H9 (cell line): ENCODE measurements at places on chromosomes 7 and 10. TPM values are rescaled to one million over a fixed set of nuclear protein-coding genes. Genes with fewer than 3 reads are reported as not detected.

The CYP2C19 gene
- not detected in 2 replicates for total RNA-seq

The HECW1 gene
- 4.5 and 5.0 TPM in 2 replicates for total RNA-seq

The FBXO24 gene
- 0.85 and 1.3 TPM in 2 replicates for total RNA-seq

The COPG2 gene
- 77.7 and 77.8 TPM in 2 replicates for total RNA-seq

The WIPF3 gene
- 11.6 and 11.8 TPM in 2 replicates for total RNA-seq

GRCh38 chr10:103067484-103067883 lies 125.6 kb downstream of the NT5C2 start:
- no peak overlapping the region for H3K4me3 ChIP-seq
- H3K27ac ChIP-seq: no peak overlapping the region
- no peaks in the 10 kb centered on the region for H3K4me1 ChIP-seq
- no peaks in the 10 kb centered on the region for H3K36me3 ChIP-seq
- DNase-seq: no peak

GRCh38 chr7:587767-588166 lies 68.1 kb upstream of the PDGFA start:
- no peak overlapping the region for H3K4me3 ChIP-seq
- peaks cover 69% of the 10 kb centered on the region for H3K36me3 ChIP-seq
- H3K4me1 ChIP-seq: no peaks in the 10 kb centered on the region
- H3K27me3 ChIP-seq: no peaks in the 10 kb centered on the region

DNA sequence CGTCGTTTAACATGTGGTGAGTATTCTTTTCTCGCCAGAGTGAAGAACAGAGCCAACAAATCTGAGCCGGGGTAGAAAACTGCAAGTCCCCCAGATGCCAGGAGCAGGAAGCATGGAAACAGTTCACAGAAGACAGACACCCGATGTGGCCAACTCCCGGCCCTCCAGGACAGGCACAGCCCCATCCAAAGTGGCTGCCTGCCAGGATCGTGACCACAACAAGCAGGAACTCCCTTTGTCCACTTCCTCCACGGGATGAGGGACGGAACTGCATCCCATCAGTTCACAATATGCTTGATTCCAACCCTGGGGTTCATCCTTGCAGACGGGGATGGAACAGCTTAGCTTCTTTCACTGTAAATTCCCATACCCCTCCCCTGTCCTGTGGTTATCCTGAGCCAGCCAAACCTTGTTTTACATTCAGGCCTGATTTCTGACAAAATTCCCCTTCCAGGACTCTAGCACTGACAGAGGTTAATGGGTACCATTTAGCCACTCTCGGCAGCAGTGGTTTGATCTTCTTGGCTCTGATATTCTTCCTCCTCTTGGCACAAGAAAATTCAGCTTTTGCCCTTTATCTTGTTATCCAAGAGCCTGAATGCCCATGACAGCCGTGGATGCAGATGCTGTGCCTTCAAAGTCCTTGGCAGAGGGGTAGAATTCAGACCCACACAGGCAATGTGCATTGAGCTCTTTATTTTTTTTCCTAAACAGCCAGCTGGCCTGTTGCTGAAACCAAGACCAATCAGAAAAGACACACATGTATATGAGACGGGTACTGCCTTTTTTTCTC lies 105.5 kb upstream of the FAM204A start:
- H3K4me1 ChIP-seq: no peaks in the 10 kb centered on the region
- H3K27me3 ChIP-seq: no peaks in the 10 kb centered on the region; the same call in 1 of the 2 replicates
- H3K27ac ChIP-seq: no peak overlapping the region

GRCh38 chr7:5867060-5867459 lies 13.5 kb upstream of the OCM start:
- no peak overlapping the region for H3K4me3 ChIP-seq
